Right lung (tissue), 10 donors: ENCODE measurements at places on chromosomes 13 and 19. TPM values are rescaled to one million over a fixed set of nuclear protein-coding genes. Genes with fewer than 3 reads are reported as not detected.

GRCh38 chr19:32022044-32022640 lies 323.3 kb upstream of the ZNF507 start:
- peak; percentile 54 for DNase-seq

DNA sequence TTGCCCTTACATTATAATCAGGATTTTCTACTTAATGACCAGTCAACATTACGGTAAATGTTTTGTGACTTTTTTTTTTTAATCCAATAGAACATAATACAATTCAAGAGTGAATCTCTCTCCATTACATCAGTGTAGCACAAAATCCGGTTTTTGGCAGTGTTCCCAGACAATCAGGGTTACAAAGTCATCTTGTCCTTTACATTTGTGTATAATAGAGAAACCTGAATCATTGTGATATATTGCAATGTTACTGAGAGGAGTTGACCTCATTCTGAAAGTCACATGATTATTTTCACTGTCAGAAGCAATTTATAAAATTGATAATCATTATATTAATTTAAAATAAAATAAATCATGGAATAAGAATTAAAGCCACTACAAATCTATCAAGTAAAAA lies 1346.0 kb upstream of the SPRY2 start:
- DNase-seq = no peak

UHRF1 gene
- 23.0 TPM for polyA plus RNA-seq

ZNF763 gene
- polyA plus RNA-seq = 8.3 TPM

DNA sequence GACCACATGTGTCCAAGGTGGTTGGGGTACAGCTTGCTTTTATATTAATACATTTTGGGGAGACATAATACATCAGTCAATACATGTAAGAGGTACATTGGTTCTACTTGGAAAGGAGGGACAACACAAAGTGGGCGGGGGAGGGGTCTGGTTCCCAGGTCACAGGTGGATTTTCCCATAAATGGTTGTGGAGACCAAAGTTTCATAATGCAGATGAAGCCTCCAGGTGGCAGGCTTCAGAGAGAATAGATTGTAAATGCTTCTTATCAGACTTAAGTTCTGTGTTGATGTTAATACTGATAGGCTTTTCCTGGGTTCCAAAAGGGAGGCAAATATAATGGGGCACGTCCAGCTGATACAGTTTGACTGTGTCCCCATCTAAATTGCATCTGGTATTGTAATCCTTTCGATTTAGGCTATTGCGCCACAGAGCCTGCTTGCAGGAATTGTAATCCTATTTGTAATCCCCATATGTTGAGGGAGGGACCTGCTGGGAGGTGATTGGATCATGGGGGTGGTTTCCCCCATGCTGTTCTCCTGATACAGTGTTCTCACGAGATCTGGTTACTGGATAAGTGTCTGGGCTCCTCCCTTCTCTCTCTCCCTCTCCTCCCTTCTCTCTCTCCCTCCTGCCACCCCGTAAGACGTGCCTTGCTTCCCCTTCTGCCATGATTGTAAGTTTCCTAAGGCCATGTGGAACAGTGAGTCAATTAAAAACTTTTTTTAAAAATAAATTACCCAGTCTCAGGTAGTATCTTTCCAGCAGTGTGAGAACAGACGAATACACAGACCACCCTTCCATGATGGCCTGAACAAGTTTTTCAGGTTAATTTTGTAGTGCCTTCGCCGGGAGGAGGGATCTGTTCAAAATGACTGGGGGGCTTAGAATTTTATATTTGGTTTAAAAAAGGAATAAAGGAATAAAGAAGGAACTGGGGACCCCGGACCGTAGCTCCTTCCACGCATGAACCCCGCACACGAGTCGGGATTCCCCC lies 44.9 kb downstream of the ZNF823 start:
- no peak for DNase-seq

- DNase-seq = no peak
Measured at GRCh38 chr13:46160471-46161066, 21.4 kb downstream of the LCP1 start.

NLRP9 gene
- not detected for polyA plus RNA-seq

DNA sequence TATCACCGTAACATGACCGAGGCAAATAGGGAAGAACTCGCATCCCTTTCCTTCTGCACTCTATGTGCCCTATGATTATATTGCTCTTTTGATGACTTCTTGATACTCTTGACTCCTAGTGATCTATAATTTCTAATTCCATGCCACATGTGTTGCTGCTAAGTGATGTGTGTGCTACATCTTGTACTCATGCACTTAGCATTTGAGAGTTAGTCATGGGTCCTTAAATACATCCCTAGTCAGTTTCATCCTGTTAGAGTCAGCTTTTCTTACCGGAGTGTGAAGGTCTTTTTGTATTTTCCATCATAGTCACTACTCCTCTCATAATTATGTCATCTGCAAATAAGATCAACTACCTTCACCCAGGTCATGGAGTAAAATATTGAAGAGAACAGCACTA lies 30.2 kb downstream of the RXFP2 start:
- no peak for DNase-seq

GRCh38 chr19:45955905-45956608 lies 17.6 kb downstream of the NOVA2 start:
- DNase-seq = peak; percentile 42

SLC17A7 gene
- polyA plus RNA-seq = 0.38 TPM

GRCh38 chr13:49140910-49141611 lies 79.1 kb upstream of the MLNR start:
- DNase-seq = no peak

IGFL4 gene
- polyA plus RNA-seq = 0.40 TPM

TPTE2 gene
- polyA plus RNA-seq = 0.27 TPM

DNA sequence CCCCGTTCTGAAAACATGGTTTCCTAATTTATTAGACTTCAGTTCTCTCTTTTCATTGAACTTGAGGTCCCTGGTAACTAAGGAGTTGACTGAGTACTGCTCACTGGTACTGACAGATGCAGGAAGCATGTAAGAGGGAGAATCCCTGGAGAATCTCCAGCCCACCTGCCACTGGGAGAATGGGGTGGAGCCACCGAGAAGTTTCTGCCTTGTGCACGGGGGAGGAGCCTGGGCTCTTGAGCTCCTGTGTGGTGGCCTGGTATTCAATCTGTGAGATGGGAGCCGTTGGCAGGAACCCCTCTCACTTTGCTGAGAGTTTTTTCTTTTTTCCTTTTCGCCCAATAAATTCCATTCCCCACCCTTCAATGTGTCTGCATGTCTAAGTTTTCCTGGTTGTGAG lies 13.2 kb upstream of the AKAP11 start:
- DNase-seq = no peak

DNA sequence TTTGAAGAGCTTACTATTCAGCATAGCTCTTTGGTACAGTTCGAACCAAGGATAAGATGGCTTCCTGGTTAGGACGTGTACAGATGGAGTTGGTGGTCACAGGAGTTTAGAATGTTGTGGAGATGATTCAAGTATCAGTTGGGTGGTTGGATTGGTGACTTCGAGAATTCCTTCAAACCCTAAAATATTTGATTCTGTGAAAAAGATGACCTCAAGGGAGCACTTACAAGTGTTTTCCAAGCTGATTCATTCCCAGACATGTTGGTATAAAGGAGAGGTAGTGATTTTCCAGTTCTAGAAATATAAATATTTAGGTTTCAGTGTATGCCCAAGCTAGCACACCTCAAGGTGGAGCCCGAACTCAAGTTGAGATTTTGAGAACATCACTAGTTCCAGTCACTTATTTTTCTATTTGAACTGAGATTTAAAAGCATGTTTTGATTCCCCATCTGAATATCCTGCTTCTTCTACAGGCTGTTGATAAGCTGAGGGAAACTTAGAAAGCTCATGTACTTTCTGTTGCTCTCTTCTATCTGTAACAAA lies 306.1 kb downstream of the DCT start:
- DNase-seq = no peak

GRCh38 chr19:48698046-48698445 lies 2.3 kb downstream of the FUT2 start:
- DNase-seq = no peak

- no peak for DNase-seq
Measured at GRCh38 chr13:53005626-53006025, 23.0 kb upstream of the OLFM4 start.

- no peak for DNase-seq
Measured at GRCh38 chr13:37791699-37792098, 77.9 kb downstream of the TRPC4 start.

DNA sequence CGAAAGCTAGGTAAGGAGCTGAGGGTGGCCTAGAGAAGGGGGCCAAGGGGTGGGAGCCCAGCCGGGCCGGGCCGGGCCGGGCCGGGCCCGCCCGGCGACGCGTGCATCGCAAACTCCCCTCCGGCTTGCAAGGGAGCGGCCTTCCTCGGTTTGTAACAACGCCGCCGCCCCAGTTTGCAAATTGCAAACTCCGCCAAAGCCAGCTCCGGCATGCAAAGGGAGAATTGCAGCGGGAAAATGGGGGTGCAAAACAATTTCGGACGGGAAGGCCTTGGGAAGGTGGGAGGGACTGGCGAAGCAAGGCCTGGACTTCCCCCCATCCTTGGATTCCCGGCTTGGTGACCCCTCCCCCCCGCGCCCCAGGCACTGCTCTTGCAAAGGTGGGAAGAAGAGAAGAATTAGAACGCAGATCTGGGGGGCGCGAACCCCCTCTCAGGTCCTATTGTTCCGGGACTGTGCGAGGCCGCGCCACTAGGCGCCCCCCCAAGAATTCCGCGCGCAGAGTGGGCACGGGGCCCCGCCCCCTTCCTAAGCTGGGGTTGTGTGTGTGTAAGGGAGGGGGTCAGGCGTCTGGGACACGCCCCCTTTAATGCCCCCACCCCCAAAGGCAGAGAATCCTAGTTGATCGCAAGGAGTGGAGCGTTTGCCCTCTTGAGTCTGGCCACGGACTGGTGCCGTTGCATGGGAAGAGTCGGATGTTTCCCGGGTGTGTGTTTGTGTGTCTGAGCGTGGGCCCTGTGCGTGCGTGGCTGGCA lies 926 bp downstream of the PRR12 start:
- DNase-seq = no peak

DNA sequence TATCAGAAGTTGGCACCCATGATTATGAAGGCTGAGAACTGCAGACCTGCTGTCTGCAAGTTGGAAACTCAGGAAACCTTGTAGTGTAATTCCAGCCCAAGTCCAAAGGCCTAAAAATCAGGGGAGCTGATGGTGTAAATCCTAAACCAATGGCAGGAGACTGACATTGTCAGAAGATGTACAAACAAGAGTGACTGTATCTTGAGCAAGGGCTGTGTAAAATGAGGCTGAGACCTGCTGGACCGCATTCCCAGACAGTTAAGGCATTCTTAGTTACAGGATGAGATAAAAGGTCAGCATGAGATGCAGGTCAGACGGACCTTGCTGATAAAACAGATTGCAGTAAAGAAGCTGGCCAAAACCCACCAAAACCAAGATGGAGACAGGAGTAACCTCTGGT lies 147.7 kb downstream of the COG6 start:
- no peak for DNase-seq

GRCh38 chr13:84574851-84575250 lies 692.6 kb upstream of the SLITRK1 start:
- no peak for DNase-seq

GRCh38 chr13:31365630-31366029 lies 165.9 kb downstream of the B3GLCT start:
- no peak for DNase-seq

ZNF541 gene
- polyA plus RNA-seq = 0.55 TPM

KCNRG gene
- polyA plus RNA-seq = 7.4 TPM

- DNase-seq = no peak
Measured at GRCh38 chr19:48598996-48599700, 7.4 kb upstream of the SPACA4 start.

- DNase-seq = no peak
Measured at GRCh38 chr13:47480951-47481350, 520.1 kb downstream of the SUCLA2 start.

GIPR gene
- polyA plus RNA-seq = 8.2 TPM

DNA sequence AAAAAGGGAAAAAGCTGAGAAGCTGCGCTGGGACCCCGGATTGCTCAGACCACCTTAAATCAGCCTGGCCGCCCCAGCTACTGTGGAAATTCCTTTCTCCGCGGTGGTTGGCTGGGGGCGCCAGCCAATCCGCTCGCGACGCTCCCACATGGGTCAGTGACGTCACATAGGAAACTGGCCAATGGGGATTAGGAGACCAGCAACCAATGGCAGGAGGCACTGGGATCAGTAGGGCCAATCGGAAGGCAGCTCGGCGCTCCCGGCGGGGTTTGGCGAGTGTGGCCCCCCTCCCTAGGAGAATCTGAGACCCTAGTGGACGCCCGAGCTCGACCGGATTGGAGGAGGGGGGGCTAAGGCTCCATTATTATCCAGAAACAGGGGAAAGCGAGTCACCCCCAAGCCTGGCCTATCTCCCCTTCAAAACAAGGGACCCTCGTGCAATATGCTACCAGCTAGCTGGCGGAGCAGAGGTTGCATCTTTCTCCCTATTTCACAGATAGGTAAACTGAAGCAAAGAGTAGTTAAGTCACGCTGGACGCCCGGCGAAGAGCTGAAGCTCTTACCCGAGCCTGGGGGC lies 6.5 kb upstream of the TLE2 start:
- DNase-seq = peak; percentile 100

- no peak for DNase-seq
Measured at GRCh38 chr19:19006213-19006612, 27.1 kb downstream of the SUGP2 start.

RFPL4AL1 gene
- not detected for polyA plus RNA-seq

DNA sequence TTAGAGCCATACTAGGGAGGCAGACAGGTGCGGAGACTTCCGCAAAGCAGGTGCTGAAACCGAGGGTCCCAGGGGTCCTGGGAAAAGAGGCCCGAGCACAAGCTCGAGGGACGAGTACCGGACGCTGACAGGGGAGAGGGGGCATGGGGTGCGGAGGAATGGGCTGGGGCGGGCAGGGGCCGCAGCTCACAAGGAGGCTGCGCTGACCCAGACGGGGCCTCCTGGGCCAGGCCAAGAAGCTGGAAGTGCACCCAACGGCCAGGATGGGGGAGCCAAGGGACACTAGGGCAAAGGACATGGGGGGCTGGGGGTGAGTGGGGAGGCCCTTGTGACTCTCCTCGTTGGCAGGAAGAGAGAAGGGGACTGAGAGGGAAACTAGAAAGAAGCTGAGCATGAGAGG lies 1.8 kb downstream of the POLR2E start:
- DNase-seq = no peak

PALM3 gene
- polyA plus RNA-seq = 23.8 TPM

- DNase-seq = peak; percentile 61
Measured at GRCh38 chr13:111900390-111901131, 166.4 kb upstream of the SOX1 start.

- DNase-seq = no peak
Measured at GRCh38 chr19:38290631-38291147, 13.4 kb upstream of the C19orf33 start.
